Stimulated activated CD4-positive, alpha-beta T cell treated with anti-CD3 and anti-CD28 coated beads, Interleukin-2, amount 100 ng/mL, for 24 hours (primary cell): ENCODE measurements at places on chromosomes 2 and 18.

GRCh38 chr2:217437290-217437870 lies 565.4 kb downstream of the TNS1 start:
- DNase-seq = no peak

DNA sequence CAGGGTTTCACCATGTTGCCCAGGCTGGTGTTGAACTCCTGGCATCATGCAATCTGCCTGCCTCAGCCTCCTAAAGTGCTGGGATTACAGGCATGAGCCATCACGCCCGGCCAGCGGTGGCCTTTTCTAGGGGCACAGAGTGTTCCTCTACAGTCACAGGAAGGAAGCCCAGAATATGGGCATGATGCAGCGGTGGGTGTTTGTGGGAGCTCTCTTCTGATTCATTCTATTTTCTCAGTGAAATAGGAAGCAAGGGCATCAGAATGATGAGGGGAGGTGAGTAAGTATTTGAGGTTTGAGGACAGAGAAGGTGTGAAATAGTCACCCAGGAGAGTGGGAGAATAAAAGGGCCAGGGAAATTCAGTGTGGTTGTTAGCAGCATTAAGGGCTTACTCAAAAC lies 70.3 kb upstream of the PSME4 start:
- peak; percentile 70 for DNase-seq

DNA sequence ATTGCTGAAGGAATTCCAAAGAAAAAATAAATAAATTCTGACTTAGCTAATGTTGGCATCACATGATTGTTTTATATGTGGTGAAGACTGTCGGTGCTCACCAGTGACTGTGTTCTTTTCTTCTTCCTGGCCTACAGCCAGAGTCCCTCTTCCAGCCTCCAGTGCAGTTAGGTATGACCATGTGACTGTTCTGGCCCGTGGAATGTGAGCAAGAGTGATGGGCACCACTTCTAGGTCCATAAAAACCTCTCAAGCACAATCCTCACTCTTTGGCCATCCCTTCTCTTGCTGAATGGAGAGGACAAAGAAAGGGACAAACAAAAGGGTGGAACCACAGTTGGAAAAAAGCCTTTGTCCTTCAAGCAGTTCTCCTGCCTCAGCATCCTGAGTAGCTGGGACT lies 39.0 kb upstream of the BMPR2 start:
- no peak for DNase-seq

- no peak for DNase-seq
These were observed 314.7 kb upstream of the SPRED2 start for GRCh38 chr2:65746931-65747675.

DNA sequence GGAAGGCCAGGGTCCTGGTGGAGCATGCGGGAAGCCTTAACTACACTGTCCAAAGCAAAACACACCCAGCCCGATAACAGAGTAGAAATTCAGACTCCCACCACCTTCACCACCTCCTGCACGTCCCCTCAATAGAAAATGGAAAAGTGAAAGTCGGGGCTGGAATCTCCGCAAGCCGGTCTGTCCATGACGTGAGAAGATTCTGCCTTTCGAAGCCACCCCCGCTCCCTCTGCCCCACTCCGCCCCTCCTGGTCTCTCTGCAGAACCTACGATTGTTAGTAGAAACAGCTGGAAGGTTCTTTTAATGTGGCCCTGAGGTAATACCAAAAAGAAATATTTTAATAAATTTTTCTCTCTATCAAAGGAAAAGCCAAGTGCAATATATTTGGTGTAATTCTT lies 116.4 kb downstream of the GBX2 start:
- DNase-seq = no peak

DNA sequence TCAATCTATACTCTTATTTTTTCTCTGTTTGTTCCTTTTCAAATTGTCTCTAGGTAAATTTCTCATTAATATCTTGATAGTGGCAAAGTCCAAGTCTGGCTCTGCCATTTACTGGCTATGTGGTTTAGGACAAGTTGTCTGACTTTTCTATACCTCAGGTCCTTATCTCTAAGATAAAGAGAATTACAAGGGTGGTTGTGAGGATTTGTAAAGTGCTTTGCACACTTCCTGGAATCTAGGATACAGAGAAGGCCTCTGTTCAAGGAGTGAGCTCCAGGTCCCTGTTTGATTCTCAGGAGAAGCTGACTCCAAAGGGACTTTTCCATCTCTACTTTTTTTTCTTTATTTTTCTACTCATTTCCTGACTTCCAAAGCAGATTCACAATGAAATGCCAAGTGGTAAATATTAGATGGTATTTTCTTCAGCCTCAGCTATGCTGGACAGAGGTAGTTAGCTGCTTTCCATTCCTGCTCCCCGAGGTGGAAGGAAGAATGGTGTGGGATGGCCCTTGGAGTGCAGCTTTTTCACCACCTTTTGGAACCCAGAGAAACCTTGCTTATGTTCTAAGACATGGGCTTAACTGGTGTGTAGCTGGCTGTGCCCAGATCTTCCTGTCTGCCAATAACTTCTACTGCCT lies 90.5 kb downstream of the GALNT1 start:
- DNase-seq = no peak

DNA sequence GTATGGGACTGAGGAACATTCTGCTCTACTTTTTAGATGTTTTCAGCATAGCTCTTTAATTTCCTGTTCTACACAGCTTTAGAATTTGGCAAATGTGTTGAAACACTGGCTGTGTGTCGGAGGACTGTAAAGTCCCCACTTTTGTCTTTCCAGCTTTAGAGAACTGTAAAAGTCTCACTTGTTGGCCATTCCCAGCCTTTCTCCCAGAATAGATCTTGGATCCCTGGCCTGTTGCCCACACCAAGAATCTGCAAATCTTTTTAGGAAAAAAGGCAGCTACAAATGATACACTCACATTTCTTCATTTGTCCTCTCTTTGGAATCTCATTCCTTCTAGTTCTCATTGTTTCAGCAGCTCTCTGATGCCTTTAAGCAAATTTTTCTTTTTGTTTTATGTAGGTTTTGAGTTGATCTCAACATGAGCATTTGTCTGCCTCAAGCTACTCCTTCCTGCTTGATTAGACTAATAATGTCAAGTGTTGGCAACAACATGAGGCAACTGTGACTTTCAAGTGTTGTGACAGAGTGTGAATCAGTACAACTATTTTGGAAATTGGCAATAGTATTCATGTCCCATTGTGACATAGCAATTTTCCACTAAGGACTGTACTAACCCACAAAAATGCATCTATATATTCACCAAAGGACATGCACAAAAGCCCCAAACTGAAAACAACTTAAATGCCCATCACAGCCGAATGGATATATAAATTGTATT lies 610.8 kb downstream of the EPHA4 start:
- DNase-seq = no peak

DNA sequence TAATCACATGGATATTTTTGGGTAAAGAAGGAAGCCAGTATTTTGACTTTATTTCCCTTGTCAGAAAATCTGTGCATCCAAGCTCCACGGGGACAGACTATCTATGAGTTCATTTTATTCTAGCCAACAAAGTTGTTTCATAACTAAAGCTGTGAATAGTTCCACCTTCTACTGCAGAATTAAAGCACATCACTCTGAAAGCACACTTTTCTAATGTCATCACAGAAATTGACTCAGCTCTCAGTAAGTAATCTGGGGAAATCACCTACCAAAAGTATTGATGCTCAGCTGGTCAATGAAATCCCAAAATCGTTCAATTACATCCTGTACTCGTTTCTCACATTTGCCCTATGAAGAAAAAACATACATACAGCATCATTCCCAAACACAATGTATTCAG lies 19.1 kb downstream of the IAH1 start:
- no peak for DNase-seq

GRCh38 chr2:41779888-41780287 lies 267.9 kb upstream of the PKDCC start:
- no peak for DNase-seq
